ENCODE measurements at places on chromosomes 7 and 10.

- peak; percentile 76 for DNase-seq
These were observed 560.5 kb downstream of the PARD3 start for GRCh38 chr10:34254596-34254995.

DNA sequence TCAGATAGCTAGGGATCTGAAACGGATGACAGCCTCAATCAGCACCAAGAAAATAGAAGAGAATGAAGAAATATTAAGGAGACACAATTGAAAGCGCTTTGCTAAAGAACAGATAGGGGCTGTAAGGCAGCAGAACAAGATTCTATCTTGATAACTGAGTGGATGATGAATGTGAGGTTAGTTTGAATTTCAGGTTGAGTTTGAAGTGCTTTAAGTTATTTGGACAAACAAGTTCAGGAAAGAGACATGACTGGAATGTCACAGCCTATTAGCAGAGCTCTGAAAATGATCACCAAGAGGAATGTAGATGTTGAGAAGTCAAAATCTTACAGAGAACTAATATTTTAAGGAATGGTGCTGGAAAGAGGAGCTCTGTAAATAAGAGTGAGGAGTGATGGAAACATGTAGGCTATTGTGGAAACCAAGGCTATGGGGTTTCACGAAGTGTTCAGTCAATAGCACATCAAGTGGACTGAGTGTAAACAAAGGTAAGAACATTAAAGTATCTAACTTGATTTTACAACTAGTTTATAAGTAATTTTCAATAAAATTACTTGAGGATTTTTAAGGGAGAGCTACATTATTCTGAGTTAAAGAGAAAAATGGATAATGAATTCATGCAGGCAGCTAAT is 61.6 kb downstream of the MEST start:
- no peak for DNase-seq

- DNase-seq = no peak
These were observed 107.0 kb upstream of the CELF2 start for GRCh38 chr10:10910634-10911033.

DNA sequence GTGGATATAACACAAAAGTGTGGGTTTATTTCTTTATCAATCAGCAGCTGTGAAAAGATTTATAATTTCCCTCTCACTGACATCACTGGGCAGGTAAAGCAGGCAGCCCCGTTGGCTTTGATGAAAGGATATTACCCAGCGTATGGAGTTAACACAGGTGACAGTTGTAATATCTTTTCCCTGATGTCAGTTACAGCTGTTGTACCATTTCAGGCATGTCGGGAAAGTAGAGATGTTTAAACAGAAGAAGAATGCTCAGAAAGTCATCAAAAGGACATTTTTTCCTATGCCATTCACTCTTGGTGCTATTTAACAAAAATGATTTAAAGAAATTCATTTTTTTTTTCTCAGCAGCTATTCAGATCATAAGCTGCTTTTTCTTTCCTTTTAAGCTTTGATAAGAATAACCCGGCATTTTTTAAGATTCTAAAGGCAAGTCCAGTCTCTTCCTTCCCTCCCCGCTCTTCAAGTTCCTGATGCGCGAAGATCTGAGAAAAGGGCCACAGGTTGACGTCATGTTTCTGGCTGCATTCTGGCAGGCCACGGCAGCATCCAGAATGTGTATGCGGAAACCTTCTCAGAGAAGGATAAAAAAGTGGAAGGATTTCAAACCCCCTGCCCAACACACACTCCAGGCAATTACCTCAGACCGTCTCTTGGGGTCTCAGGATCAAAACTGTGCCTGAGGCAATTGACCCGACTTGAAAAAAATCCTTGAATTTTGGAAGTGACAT is 32.5 kb upstream of the ADAM12 start:
- peak; percentile 37 for DNase-seq

GRCh38 chr7:12601302-12601869 is 30.9 kb downstream of the SCIN start:
- DNase-seq = no peak

GRCh38 chr10:1215862-1216573 is 159.8 kb downstream of the WDR37 start:
- no peak for DNase-seq

DNA sequence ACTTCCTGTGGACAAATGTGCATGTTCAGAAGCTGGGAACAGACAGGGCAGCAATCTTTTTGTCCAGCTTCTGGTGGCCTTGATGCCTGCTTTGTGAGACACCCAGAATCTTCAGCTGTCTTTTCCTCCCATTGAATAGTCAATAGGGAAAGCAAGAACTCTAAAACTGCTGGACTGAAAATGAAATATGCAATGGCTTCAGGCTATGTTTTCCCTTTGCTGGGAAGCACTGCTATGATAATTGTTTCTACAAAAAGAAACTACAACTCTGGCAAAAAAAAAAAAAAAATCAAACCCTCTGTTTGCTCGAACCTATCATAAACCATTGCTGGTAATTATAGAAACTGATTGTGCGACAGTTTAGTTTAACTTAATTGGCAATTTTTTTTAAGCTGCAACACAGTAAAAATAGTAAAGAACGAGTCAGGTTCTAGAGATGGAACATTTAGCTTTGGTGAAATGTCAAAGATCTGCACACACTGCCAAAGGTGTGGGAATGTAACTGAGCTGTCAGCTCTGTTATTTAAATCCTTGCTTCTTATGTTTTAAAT is 79.1 kb upstream of the NEUROD6 start:
- DNase-seq = no peak

DNA sequence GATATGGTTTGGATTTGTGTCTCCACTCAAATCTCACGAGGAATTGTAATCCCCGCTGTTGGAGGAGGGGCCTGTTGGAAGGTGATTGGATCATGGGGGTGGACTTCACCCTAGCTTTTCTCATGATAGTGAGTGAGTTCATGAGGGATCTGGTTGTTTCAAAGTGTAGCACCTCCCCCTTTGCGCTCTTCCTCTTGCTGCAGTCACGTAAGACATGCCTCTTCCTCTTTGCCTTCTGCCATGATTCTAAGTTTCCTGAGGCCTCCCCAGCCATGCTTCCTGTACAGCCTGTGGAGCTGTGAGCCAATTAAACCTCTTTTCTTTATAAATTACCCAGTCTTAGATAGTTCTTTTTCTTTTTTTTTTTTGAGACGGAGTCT is 17.1 kb downstream of the CDNF start:
- DNase-seq = no peak

GRCh38 chr7:99876491-99876890 is 342 bp downstream of the OR2AE1 start:
- DNase-seq = no peak

DNA sequence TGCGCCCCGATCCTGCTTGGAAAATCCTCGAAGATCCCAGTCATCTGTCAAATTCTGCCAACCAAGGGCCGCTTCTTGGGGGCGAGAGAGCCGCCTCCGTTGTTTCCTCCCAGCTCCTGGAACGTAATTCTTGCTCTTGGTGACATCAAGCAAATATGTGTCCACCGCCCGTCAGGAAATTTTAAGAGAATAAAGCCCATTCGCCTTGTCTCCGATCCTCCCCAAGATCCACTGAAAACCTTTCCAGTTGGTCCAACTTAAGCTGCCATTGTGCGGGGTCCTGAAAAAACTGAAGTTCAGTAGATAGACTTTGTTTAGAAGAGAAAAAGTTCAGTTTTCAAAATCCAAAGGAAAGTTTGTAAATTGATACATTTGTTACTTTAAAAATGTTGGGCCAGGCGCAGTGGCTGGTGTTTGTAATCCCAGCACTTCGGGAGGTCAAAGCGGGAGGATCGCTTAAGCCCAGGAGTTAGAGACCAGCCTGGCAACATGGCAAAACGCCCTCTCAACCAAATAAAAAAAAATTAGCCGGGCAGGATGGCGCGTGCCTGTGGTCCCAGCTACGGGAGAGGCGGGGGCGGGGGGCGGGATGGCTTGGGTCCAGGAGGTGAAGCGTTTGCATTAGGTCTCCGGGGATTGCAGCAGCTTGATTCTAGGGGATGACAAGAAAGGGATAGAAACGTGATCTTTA is 1.0 kb upstream of the ZNF800 start:
- DNase-seq = peak; percentile 18

- DNase-seq = no peak
These were observed 61.1 kb downstream of the PTPRE start for GRCh38 chr10:127968027-127968441.

- no peak for DNase-seq
These were observed 83.4 kb upstream of the NUPR2 start for GRCh38 chr7:56199639-56200038.

GRCh38 chr7:138126928-138127327 is 50.7 kb downstream of the AKR1D1 start:
- no peak for DNase-seq

GRCh38 chr7:150965273-150965830 is 12.8 kb downstream of the KCNH2 start:
- DNase-seq = no peak

DNA sequence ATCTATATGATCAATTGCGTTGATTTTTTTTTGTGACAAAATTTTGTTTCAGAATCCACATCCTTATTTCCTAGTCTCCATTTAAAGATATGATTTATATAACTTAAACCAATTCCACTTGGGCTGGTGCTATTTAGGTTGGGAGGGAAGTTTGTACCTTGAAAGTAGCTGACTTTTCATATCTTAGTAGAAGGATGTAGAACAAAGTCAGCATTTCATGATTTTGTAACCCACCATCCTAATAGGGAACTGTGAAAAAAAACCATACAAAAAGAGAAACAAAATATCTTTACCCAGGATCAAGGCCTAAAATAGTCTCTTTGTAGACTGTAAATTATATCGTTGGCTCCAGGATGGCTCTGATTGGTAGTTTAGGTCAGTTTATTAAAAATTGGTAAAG is 8.3 kb downstream of the HECTD2 start:
- no peak for DNase-seq

DNA sequence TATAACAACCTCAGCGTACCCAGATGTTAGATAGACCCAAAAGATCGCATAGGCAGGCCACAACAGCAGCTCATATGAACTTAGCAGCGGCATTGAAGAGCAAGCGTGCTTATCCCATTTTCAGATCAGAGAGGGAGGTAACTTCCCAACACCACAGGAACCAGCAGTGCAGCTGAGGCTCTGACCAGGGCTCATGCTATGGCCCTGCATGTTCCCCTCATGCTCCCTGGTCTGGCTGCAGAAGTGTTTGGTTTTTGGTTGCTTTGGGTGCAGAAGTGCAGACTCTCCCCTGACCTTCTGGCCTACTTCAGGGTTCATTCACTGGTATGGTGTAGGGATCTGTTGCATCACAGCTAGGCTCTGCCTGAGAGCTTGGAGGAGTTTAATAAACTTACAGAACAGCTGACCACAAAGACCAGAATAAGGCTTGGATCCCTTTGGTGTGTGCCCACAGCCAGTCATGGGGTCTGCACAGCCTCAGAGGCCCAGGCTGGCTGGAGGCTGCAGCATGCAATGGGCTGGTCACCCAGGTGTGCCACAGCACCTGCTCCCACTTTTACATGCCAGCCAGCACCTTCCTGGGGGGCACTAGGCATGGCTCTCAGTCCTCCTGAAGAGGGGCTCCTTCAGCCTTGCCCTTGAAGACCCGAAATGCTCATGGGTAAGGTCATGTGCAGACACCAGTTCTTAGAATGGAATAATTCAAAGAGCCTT is 9.1 kb upstream of the CXCL12 start:
- no peak for DNase-seq

GRCh38 chr10:28155726-28156125 is 147.1 kb downstream of the MPP7 start:
- DNase-seq = no peak

DNA sequence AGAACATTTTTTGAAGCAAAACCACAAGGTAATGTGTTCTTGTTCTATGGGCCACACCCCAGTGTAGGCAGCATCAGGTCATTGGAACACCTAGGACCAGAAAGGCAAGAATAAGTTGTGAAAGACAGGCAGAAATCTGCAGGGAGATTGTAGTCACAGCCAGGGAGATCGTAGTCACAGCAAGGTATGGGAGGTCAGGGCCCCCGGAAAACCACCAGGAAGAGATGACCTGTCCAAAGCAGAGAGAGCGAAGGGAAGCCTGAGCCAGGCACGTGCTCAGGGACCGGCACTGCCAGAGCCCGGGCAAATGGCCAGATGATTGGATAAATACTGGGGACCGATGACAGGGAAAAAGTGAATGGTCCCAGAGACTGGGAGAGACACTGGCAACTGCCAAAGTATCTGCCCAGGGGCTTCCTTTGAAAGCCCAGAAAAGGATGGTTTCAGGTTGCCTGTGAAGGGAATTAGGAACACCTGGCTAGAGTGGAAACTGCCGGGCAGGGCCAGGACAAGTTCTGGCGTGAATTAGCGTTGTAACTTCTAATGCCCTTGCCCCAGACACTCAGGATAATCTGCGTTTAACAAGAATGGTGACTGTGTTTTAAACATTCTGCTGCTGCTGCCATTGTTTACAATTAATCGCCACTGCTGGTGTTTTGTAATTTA is 3.9 kb upstream of the NOBOX start:
- no peak for DNase-seq

DNA sequence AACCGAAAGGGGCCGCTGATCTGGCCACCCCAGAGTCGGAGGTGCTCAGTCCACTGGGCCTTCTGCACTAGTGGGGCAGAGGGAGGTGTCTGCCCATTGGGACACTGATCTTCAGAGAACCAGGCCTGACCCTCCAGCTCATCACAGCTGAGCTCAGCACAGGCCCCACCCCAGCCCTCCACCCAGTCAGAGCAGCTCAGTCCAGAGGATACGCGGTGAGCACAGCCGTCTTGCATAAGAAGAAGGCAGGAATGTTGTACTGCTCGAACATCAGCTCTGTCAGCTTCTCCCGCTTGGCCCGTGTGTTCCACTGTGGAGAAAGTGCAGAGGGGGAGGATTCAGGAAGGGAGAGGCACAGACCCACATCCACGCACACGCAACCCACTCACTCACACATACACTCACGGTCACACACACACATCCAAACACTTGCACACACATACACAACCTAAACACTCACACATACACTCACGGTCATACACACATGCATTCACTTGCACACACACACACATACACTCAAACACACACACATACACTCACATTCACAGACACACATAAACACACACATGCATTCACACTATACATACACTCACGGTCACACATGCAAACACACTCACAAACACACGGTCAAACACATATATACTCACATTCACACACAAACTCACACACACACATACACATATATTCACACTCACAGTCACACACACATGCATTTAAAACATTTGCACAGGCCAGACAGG is 6.3 kb downstream of the ACTL6B start:
- no peak for DNase-seq

DNA sequence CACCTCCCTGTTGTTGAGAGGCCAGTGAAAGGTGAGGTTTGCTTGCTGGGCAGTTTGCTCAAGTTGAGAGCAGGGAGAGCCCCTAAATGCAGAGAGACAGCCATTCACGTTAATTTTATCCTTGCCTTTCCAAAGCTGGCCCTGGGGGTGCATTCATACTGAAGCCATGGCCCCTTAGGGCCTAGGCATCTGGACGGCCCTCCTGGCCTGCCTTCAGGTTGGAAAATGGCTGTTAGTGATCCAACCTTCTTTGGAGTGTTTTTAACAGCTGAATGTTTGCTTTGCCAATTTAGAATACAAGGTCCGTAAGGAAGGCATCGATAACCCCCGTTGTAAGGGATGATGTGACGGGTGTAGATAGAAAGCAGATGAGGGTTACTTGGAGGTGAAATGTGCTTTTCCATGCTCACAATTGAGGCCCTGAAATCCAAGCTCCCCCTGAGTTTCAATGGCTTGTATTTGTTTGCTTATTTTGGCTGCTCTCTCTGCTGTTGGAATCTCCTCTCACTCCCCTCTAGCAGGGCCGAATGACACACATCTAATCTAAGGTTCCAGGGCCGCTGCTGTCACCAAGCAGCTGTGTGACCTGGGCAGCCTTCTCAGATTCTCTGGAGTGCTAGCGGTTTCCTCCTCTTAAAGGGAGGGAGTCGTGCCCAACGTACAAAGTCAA is 171.6 kb upstream of the MKI67 start:
- DNase-seq = no peak

Data from fibroblast of skin of abdomen (primary cell).